ENCODE measurements at places on chromosomes 11 and 22.

DNA sequence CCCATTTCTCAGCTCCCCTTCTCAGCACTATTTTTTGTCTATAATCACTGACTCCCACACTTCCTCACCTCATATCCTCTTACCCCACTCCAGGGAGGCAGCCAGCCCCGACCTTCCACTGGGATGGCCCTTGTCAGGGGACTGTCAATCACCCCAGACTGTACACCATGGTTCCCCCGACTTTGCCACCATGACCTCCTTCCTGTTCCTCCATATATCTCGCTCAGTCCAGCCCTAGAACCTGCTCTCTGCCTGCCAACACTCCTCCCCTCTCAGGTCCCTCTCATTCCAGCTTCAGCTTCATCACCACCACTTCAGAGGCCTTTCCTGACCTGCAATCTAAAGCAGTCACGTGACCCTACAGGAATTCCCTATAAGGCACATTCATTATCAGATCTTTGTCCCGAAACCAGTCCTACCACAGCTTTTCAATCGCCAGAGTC is 16.5 kb downstream of the PRPF19 start:
- DNase-seq, result no peak

DNA sequence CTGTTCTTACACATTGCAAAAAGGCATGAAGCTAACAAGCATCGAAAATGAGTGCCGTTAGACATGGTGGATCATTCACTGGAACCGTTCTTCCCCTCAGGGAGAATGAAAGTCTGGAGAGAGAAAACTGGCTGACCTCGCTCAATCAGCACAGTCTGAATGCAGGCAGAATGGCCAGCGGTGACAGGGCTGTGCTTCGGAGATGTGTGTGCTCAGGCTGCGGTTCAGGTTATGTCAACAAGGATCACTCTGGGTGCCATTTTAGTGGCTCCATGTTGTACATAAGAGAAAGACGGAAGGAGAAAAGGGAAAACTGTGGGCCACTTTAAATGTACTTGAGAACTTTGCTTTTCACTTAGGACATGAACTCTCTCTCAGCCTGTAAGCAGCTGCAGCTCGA is 749.8 kb upstream of the ARHGAP42 start:
- DNase-seq, result no peak

DNA sequence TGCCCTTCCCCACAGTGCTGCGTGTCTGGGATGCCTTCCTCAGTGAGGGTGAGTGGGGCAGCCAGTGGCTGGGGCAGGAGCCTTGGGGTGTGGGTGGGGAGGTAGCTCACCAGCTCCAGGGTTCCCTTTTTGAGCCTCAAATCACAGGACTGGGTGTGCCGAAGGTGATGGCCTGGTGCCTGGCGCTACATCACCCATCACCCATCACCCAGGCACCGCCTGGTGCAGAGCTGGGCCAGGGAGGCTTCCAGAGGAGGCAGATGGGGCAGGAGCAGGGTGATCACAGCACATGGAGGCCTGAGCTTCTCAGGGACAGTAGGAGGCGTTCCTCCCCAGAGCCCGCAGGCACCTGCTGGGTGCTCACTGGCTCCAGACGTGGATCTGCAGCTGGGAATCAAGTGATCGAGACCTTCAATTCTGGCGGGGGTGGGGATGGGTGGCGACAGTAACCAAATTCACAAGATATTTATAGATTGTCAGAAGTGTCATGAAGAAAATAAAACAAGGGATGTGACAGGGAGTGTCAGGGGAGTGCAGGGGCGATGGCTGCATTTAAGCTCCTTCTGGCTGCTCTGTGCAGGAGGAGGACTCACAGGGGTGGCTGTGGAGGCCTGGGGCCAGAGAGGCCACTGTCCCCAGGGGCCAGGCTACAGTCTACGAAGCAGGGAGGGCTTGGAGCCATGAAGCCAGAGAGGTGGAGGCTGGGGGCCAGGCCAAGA is 3.2 kb downstream of the TBC1D10C start:
- no peak for DNase-seq

DNA sequence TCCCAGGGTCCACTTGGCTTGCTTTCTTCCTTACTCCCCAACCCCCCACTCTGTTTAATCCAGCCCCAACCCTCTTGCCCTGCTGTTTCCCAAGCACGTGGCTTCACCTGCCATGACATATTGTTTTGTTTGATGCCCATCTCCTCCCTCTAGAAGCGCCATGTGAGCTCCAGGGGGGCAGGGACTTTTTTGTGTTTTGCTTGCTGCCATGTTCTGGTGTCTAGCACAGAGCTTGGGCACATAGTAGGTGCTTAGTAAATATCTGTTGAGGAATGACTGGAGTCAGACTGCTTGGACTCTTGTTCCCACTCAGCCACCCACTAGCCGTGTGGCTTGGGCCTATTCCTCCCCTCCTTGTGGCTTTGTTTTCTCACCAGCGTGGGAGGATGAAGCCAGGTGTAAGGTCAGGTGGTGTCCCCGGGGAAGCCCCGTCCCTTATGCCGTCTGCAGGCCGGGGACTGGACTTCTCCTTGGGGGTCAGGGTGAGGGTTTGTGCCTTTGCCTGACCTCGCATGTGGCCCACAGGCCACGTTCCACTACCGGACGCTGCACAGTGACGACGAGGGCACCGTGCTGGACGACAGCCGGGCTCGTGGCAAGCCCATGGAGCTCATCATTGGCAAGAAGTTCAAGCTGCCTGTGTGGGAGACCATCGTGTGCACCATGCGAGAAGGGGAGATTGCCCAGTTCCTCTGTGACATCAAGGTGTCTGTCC is 3.8 kb downstream of the AIP start:
- no peak for DNase-seq

DNA sequence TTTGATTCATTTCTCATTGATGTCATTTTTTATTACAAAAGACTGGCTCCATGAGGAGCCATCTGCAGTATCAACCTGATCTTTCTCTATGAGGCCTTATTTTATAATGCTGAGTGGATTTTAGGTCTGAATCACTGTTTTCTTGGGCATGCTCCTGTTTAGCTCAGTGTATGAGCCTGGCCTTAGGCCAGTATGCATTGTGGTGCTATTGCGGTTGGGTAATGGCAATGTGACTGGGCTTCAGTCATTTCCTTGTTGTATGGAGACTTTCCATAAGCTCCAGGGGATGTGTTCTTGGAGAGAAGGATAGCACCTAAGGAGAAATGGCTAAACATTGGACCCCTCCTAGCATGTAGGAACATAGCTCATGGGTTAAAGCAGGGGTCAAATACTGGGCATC is 293.2 kb downstream of the NELL1 start:
- no peak for DNase-seq

GRCh38 chr22:36199001-36199551 is 2.5 kb downstream of the APOL4 start:
- DNase-seq, result no peak

- no peak for DNase-seq
Observed at GRCh38 chr11:71946144-71946571, 17.3 kb downstream of the RNF121 start.

DNA sequence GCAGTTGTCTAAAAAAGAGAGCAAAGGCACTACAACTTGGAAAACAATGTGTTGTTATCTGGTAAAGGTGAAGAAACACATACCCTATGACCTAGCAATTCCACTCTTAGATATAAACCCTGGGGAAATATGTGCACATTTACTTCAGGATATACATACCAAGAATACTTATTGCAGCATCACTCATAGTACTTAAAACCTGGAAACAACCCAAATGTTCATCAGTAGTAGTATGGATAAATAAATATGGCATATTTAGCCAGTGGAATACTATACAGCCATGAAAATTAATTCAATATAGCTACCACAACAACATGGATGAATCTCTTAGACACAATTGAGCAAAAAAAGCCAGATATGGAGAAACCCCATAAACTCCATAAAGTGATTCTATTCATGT is 26.1 kb upstream of the MICAL2 start:
- no peak for DNase-seq

DNA sequence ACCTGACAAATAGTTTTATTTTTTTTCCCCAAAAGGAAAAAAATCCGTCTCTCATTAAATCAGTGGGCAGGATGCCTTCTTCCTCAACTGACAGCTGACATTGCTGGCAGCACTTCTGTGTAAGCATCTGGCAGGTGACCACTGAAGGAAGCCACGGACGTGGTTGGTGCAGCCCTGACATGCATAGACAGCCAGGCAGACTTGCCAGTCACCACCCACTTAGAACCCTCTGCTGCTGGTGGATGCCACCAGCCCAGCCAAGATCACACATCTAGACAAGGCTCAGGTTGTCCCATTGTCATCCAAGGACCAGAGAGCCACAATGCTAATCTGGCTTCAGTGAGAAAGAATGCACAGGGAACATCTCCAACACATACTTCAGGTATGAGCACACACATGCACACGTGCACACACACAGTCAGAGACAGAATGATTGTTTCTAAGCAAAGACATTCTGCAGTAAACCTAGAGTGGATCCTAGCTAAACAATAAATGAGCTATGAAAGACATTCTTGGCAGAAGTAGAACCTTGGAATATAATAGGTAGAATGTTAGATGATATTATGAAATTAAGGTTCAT is 49.8 kb upstream of the BMAL1 start:
- DNase-seq, result no peak

DNA sequence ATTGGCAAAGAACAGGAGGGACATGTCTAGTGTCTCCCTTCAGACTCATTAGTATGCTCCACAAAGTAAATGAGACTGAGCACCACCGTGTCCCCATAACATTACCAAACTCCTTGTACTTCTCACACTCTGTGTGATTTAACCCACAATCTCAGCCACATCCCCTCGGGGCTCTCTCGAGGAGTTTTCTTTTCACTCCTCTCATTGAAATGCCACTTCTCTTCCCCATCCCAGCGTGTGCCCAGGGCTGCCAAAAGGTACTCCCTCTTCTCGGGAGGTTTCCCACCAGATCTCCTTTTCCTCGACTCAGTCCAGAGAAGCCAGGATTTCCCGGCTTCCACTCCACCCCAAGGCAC is 1.1 kb downstream of the RBFOX2 start:
- DNase-seq, result no peak

DNA sequence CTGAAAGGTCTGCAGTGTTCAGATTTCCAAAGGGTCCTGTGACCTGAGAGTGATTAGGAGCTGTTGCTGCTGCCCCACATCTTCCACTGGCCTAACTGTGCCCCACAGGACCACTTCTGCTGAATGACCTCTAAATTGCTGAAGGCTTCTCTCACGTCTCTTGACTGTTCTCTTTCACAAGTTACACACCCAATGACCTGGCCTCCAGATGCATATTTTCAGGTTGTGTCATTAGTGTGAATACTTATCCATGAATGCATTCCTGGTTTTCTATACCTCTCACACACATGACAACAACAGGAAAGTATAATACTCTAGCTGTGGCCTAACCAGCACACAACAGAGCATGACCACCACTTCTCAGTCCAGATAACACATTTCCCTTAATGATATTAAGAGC is 15.4 kb downstream of the PRR14L start:
- DNase-seq, result no peak

GRCh38 chr11:123519055-123519796 is 89.2 kb downstream of the GRAMD1B start:
- DNase-seq, result no peak

GRCh38 chr11:95660038-95660437 is 129.5 kb downstream of the FAM76B start:
- no peak for DNase-seq

GRCh38 chr11:62048100-62048499 is 75.7 kb upstream of the INCENP start:
- DNase-seq, result no peak

GRCh38 chr22:47203554-47203991 is 441.1 kb downstream of the TBC1D22A start:
- DNase-seq, result no peak

DNA sequence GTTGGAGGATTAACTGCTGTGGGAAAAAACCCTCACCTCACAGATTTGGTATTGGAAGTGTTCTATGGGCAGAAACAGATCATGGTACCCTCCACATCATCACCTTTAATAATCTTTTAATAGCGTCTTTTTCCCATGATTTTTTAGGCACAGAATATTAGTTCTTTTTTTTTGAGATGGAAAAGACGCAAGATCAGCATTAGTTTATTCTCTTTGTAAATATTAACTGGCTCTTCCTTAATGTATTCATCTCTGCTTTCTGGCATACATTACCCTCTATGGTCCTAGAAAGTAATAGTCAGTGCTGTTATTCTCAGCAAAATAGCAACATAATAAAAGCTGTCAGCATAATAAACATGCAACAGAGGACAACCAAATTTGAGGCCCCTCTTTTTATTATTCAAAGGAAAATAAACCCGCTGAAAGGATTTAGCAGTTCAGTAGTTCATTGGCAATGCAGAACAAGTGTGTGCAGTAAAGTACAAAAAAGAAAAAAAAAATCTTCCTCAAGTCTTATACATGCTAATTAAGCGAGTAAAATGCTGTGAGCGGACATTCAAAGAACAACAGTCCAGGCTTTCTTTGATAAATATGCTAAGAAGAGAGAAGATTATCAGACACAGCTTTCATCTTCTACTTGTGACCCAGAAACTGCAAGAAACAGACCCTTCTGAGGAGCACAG is 37.5 kb upstream of the DDI1 start:
- DNase-seq, result no peak

DNA sequence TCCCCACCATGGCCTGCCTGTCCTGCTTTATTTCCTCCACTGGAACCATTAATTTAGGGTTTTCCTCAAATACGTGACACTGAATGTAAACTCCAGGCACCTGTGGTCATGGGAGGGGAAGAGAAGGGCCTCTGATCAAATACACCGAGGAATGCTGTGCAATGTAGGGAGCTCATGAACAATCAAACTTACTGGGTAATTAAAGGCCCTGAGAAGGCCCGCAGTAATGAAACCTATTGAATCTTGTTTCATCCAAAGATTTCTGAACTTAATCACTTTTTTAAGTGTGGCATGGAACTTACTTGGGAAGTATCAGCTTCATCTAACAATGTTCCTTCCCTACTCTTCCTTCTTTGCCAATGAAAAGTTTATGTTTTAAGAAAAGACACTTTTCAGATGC is 299.8 kb downstream of the MIAT start:
- DNase-seq, result no peak

DNA sequence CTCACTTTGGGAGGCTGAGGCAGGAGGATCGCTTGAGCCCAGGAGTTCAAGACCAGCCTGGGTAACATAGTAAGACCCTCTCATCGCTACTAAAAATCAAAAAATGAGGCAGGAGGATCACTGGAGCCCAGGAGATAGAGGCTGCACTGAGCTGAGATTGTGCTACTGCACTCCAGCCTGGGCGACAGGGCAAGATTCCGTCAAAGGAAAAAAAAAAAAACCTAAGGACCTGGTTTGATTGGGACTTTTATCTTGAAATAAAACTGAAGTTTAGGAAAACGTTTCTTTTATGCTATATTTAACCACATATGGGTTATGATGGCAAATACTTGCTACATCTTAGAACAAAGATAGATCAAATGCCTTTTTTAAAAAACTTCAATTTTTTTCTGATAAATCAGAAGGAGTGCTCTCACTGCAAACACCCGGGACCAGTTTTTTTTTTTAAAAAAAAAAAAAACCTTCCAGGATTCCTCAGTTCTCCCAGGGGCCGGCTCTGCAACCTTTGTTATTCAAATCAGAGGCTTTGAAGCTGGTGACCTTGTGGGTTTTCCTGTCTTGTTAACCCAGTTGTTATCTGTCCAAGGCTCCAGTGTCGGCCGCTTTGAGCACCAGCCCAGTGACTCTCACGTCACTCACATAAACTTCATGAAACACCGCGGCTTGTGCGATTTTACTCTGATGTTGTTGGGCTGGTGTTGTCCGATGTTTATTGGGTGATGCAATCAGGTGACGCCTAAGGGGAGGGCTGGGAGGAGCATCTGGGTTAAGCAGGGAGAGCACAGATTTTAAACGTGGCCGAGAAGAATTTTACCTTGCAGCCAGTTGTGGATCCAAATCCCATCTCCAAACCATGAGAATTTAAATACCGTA is 24.7 kb upstream of the SLC22A12 start:
- peak; percentile 74 for DNase-seq

GRCh38 chr22:41352058-41352457 is 29.7 kb upstream of the TEF start:
- no peak for DNase-seq
